ENCODE measurements at places on chromosomes 6 and 20. TPM values are rescaled to one million over a fixed set of nuclear protein-coding genes. Genes with fewer than 3 reads are reported as not detected.

The JPH2 gene
- not detected for total RNA-seq

The PROKR2 gene
- 44.8 TPM for total RNA-seq

The GNL1 gene
- total RNA-seq = 48.5 TPM

The FAM209B gene
- not detected for total RNA-seq

The RSPO4 gene
- total RNA-seq = not detected

The RHAG gene
- 0.31 TPM for total RNA-seq

The GJA1 gene
- total RNA-seq = 17.5 TPM

The MEI4 gene
- 0.31 TPM for total RNA-seq

The ARFGEF2 gene
- 30.4 TPM for total RNA-seq

The NHLRC1 gene
- total RNA-seq = 3.1 TPM

The PEX3 gene
- total RNA-seq = 41.6 TPM

The C6orf58 gene
- 2.2 TPM for total RNA-seq

The RNF144B gene
- 1.9 TPM for total RNA-seq

The CD24 gene
- 943 TPM for total RNA-seq

The PAK5 gene
- 67.0 TPM for total RNA-seq

The CD40 gene
- 0.31 TPM for total RNA-seq

The UST gene
- 29.4 TPM for total RNA-seq
